ENCODE measurements at places on chromosomes 3 and 15. TPM values are rescaled to one million over a fixed set of nuclear protein-coding genes. Genes with fewer than 3 reads are reported as not detected.
A peak's percentile ranks its signal among the peaks of the same experiment; 100 is the strongest.

GHRL gene
- total RNA-seq, result not detected

EPHB1 gene
- 0.36 TPM for total RNA-seq

SPATA12 gene
- total RNA-seq, result under 0.01 TPM

GRCh38 chr15:82751308-82751707, 41.6 kb upstream of the AP3B2 start:
- DNase-seq, result no peak

CPB1 gene
- total RNA-seq, result not detected

ZNF660 gene
- total RNA-seq, result 1.4 TPM

GRCh38 chr3:60386306-60386705, 864.9 kb downstream of the FHIT start:
- no peak for DNase-seq

FGF12 gene
- total RNA-seq, result not detected

GRCh38 chr3:104080088-104080626, 1286.6 kb upstream of the ALCAM start:
- no peak for DNase-seq

GOLGA8S gene
- total RNA-seq, result under 0.01 TPM

CCR9 gene
- not detected for total RNA-seq

GPR176 gene
- 194 TPM for total RNA-seq

SEMA3G gene
- not detected for total RNA-seq

GRM7 gene
- total RNA-seq, result not detected

GRCh38 chr3:49712166-49712565, 7.3 kb downstream of the AMIGO3 start:
- DNase-seq, result no peak

GRCh38 chr3:144265542-144266100, 294.0 kb downstream of the DIPK2A start:
- DNase-seq, result no peak

SKOR1 gene
- total RNA-seq, result not detected

GRCh38 chr3:197174927-197175326, 123.5 kb downstream of the DLG1 start:
- DNase-seq, result no peak

GRCh38 chr15:53681056-53681455, 78.4 kb downstream of the WDR72 start:
- DNase-seq, result no peak

FNDC3B gene
- 128 TPM for total RNA-seq

LPP gene
- total RNA-seq, result 111 TPM

DNA sequence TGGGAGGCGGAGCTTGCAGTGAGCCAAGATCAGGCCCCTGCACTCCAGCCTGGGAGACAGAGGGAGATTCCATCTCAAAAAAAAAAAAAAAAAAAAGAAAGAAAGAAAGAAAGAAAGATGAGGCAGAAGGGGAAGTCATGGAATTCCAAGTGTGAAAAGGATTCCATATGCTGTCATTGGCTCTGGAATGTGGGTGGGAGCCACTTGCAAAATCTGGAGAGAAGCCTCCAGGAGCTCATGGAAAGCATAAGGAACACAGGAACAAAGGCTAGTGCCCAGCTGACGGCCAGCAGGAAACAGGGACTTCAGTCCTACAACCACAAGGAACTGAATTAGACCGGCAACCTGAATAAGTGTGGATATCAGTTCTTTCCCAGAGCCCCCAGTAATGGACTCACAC, 12.5 kb upstream of the TRAK1 start:
- no peak for DNase-seq

ZNF502 gene
- total RNA-seq, result 5.7 TPM

DNA sequence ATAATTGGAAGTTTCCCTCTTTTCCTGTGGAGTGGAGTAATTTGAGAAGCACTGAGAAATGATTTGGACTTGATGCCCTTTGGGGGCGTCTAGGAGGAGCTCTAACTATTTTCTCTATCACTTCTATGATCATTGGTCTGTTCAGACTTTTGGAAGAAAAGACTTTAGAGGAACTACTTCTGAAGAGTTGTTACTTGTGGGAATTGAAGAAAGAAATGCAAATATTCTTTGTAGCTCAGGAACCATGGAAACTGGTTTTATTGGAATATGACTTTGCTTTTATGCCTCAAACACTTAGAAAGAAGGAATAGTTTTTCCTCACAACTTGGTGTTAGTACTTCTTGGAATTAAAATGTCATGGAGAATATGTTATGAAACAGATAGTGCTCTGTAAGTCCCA, 122.0 kb upstream of the ALDH1A3 start:
- no peak for DNase-seq

DNA sequence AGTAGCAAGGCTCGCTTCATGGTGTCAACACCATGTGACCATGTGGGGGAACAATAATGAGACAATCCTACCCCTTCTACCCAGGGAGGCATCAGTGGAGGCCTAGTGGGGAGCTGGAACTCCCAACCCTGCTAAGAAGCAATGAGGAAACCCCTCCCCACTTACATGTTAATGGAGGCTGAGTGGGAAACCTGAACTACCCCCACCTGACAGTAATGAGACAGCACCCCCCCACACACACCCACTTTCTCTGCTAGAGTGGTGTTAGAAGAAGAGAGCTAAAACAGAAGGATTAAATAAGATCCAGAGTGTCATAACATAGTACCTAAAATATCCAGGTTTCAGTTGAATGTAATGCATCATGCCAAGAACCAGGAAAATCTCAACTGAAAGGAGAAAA, 78.6 kb downstream of the NEO1 start:
- no peak for DNase-seq

DNA sequence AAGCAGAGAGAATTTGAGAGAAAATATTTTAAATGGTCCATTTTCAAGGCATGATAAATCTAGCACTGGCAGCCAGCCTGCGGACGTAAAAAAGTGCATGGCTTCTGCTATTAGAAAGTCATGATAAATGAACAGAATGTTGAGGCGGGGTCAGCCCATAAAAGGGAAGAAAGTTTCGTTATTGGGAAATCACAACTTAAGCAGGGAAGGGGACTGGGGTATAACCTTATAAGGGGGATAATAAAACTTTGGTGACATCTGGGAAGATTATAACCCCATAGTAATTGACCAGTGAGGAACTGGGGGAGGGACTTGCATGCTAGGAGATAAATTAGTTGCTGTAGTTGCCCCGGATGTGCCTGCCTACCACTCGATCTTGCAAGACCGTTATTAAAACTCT, 88.4 kb upstream of the PLSCR4 start:
- DNase-seq, result no peak

DNA sequence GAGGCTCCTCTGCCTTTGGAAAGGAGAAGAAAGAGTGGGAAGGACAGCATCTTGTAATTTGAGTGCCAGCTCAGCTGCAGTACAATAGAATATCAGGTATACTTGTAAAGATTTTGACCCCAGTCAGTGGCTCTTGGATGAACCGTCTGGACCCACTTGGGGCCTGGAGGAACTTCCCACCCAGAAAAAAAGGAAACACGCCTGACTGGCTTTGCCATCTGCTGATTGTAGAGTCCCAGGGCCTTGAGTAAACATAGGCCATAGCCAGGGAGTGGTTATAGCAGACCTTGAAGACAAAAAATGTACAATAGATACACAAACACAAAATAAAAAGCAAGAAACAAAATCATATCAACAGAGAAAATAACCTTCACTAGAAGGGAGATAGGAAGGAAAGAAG, 112.1 kb downstream of the GOLIM4 start:
- no peak for DNase-seq

- DNase-seq, result no peak
These were observed 67.6 kb downstream of the FNDC3B start for GRCh38 chr3:172106989-172107388.

- no peak for DNase-seq
These were observed 12.4 kb downstream of the LAMP3 start for GRCh38 chr3:183149915-183150750.

C3orf80 gene
- total RNA-seq, result not detected

DNA sequence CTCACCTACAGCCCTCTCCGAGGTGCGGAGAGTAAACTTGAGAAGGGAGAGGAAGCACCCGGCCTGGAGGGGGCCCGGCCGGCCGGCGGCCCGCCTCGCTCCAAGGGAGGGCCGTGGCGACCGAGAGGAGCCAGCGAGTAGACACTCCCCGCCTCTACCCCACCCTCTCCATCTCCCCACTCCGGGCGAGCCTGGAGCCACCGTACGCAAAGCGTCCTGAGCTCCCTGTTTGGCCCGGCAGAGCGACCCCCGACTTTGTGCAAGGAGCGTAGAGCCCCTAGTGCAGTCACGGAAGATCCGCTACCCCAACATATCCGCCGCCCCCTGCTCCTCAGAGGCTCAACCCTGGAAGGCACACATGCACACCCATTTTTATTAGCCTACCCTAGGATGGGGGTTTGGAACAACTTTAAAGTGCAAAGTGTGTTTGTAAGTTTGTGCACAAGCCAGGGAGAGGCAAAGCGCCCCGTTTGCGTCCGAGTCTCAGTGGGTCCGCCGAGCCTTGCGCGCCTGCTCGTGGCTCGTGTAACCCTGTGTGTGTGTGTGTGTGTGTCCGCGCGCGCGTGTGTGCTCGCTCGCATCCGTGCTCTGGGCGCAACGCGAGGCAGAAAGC, 508 bp upstream of the SMAD6 start:
- DNase-seq, result no peak

GRCh38 chr3:33277193-33277882, at the start of gene FBXL2:
Gene FBXL2 (plus strand): TSS chr3:33277442. CDS start chr3:33277513, 71 bp downstream.
- DNase-seq, result peak; percentile 49

DNA sequence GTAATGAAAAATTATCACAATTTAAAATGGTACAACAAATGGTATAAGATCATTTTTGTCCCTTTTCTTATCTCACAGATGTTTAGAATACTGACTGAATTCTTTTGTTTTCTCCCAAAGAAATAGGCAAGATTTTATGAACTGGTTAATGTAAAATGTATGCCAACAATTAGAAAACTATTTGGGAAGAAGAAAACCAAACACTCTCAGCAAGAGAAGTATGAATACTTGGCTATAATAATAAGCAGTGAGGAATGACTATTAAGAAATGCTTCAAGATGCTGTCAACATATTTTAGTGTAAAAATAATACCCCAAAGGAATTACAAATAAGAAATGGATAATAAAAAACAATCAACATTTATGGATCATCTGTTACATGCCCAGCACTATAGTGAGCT, 18.5 kb downstream of the SHQ1 start:
- DNase-seq, result peak; percentile 40

DNA sequence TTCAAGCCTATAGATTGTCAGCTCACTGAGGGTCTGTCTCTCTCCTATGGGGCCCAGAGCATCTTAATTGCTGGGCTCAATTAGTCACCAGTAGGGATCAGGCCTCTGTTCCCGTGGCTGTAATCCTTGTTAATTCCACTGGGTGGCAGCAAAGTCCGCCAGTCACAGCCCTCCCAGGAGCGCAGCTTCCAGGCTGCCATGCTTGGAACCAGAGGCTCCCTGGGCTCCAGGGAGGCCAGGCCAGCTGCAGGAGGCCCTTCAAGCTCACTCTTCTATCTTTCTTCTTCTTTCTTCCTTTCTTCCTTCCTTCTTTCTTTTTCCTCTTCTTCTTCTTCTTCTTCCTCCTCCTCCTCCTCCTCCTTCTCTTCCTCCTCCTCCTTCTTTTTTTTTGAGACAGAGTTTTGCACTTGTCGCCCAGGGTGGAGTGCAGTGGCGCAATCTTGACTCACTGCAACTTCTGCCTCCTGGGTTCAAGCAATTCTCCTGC, 14.4 kb downstream of the RNU5B-1 start:
- DNase-seq, result peak; percentile 70

- DNase-seq, result no peak
These were observed 822.3 kb upstream of the CFAP20DC start for GRCh38 chr3:59872128-59872527.

GRCh38 chr3:82002491-82002890, 241.0 kb upstream of the GBE1 start:
- no peak for DNase-seq

BFSP2 gene
- total RNA-seq, result not detected

DNA sequence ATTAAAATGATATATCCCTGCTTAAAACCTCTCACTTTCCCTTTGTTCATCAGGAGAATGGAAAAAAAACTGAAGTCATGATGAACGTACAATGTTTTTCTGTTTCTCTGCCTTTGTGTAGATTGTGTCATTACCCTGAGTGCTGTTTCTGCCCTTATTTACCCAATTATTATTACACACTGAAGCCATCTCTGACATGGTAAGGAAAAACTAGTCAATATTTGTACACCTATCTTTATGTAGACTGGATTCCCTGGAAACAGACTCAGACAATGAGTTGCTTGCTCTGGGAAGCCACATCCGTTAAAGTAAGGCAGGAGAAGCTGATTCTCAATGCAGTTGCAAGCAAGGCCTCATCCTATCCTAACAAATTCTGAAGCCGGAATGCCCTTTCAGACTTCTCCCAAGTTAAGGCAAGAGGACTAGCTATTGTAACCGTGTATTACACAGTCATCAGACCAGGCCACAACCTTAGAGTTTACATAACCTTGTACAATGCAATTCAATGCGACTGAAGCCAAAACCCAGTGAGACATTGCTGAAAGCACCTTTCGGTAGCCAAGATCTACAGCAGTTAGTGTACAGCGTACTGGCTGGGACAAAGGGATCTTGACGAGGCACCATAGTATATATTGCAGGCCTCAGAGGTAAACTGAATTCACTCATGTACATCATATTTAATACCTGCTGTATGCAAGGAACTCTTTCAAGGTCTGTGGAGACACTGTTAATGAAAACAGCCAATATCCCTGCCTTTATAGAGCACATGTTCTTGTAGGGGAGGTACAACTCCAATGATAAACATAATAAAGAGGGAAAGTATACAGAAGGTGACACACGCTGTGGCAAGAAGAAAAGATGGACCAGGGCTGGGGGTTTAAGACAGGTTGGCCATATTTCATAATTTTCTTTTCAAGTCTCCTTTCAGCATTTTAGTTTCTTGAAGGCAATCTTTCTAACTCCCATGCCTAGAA, 1040.8 kb upstream of the SEMA6D start:
- DNase-seq, result no peak

DNA sequence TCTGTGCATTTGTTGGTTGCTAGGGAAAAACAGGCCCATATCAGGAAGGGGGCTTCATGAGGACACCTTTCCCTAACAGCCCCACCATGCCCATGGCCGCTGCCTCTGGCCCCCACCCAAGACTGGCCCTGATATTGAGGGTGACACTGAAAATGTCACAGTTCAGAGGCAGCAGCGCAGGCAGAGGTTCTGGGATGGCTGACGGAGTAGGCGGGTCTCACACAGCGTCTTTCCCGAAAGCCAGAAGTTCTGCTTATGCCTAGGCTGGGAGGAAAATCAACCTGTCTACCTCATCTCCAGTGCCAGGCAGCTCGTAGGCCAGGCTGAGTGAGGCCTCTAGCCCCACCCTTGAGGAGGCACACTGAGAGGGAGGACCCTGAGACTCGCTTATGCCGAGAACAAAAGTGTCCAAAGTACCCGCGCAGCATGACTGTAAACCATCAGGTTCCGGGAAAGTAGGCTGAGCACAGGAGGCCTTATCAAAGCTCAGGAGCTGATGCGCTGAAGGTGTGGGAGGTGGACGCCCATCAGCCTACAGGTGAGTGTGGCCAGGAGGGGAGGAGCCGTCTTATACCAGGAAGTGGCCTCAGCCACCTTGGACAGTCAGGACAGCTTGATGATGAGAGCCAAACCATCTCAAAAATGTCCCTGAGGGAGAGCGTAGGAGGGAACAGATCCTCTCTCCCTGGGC, 27.5 kb downstream of the GRAMD2A start:
- no peak for DNase-seq
